Stimulated activated CD4-positive, alpha-beta T cell treated with anti-CD3 and anti-CD28 coated beads, TNF-alpha, amount 100 ng/mL, for 24 hours (primary cell): ENCODE measurements at places on chromosomes 6 and 20.
A peak's percentile ranks its signal among the peaks of the same experiment; 100 is the strongest.

GRCh38 chr6:141682391-141682790 lies 450.3 kb upstream of the GJE1 start:
- no peak for DNase-seq

- peak; percentile 37 for DNase-seq
Observed at GRCh38 chr6:18262702-18263417, 1.5 kb downstream of the DEK start.

DNA sequence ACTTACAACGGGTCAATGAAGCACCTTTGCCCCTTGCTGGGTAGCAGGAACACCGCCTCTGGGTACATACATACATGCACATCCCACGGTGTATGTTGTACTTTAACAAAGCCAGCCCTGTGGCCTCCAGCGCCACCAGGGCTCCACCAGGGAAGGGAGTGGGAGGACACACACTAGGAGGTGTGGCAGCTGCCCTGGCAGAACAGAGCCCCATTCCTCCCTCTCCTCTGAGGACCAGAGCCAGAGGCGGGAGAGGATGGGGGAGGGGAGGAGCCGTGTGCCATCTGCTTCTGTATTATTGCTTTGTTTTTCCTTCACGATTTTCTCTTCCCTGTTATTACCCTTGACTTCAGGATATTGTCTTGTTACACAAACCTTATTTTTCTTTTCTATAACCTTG lies 105.8 kb upstream of the TRAF3IP2 start:
- no peak for DNase-seq

DNA sequence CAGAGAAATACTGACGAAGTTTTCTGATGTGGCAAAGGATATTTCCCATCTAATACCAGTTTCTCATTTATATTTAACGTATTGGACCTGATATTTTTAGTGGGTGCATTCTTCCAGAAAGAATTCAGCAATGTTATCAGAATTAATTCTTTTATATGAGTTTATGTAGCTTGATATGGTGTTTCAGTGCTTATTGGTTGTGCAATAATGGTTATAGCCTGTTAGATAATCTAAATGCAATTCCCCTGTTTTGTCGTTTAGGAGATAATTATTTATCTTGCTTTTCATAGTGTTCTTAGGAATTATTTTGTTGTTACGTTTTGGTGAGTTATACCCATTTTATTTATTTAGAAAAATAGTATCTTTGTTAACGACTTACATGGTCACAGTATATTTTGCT lies 51.4 kb upstream of the TMEM181 start:
- no peak for DNase-seq

GRCh38 chr6:63321821-63322220 lies 2.0 kb upstream of the LGSN start:
- no peak for DNase-seq

GRCh38 chr20:13678944-13679343 lies 40.2 kb upstream of the TASP1 start:
- no peak for DNase-seq

GRCh38 chr6:52390361-52390727 lies 28.4 kb downstream of the PAQR8 start:
- peak; percentile 38 for DNase-seq

- DNase-seq, result no peak
Observed at GRCh38 chr20:61765081-61765870, 300.4 kb downstream of the TAF4 start.

- no peak for DNase-seq
Observed at GRCh38 chr6:35077713-35078105, 63.4 kb downstream of the TCP11 start.
